AG20443 (cell line): ENCODE measurements at places on chromosomes 11 and 22.

GRCh38 chr11:44709966-44710365, 16.8 kb upstream of the TSPAN18 start:
- no peak for DNase-seq

DNA sequence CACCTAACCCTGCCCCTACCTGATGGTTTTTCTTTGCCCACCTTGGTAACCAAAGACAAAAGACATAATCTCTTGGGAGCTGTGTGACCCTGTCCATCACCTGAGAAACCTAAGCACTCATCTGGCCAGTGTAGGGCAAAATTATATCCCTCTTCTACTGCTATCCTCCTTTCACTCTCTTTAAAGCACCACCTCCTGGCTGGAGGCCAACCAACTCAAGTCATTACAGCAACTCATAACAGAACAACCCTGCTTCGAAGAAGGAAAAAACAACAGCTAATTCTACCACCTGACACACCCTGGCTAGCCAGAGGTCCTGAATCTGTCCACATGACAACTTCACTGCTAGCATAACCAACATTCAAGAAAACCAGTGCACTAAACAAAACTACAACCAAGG, 45.5 kb downstream of the GAS2 start:
- DNase-seq, result no peak

DNA sequence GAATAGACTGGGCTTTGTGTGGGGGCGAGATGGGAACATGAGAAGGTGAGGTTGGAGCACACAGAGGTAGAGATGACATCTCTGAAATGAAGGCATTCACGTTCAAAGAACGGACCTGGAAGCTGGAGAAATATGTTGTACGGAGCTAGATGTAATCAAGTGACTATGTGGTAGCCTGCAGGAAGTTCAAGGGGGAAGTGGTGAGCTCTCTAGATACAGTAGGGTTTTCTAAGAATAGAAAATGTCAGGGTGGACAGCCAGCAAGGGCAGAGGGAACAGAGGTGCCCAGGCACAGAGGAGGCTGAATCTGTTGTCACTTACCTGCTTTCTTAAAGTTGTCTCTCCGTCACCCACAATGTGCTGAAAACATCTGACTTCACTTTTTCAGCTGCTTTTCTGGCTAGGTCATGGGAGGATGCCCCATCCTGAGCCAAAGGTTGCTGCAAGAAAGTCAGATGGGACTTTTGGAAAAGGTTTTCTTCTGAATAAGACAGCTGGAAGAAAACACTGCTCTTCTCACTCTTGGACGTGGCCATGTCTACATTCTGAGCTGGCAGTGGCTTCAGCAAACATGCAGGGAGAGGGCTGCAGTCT, 171.5 kb upstream of the B3GAT1 start:
- no peak for DNase-seq

GRCh38 chr11:86422371-86422770, 47.7 kb downstream of the CCDC81 start:
- DNase-seq, result no peak

- no peak for DNase-seq
Measured at GRCh38 chr11:109148669-109149068, 273.3 kb upstream of the C11orf87 start.

- no peak for DNase-seq
Measured at GRCh38 chr11:4018641-4019040, 76.0 kb upstream of the RRM1 start.

- no peak for DNase-seq
Measured at GRCh38 chr11:10762185-10762584, 11.1 kb downstream of the CTR9 start.

- DNase-seq, result no peak
Measured at GRCh38 chr11:109027851-109028250, 363.0 kb downstream of the DDX10 start.
